ENCODE measurements at places on chromosomes 2 and 18. TPM values are rescaled to one million over a fixed set of nuclear protein-coding genes. Genes with fewer than 3 reads are reported as not detected.

- H3K4me3 ChIP-seq = no peak overlapping the region
- H3K27me3 ChIP-seq = no peaks in the 10 kb centered on the region
- DNase-seq = no peak
- no peak overlapping the region for H3K27ac ChIP-seq
Measured at GRCh38 chr2:70943205-70943871, 7.6 kb downstream of the ATP6V1B1 start.

DNA sequence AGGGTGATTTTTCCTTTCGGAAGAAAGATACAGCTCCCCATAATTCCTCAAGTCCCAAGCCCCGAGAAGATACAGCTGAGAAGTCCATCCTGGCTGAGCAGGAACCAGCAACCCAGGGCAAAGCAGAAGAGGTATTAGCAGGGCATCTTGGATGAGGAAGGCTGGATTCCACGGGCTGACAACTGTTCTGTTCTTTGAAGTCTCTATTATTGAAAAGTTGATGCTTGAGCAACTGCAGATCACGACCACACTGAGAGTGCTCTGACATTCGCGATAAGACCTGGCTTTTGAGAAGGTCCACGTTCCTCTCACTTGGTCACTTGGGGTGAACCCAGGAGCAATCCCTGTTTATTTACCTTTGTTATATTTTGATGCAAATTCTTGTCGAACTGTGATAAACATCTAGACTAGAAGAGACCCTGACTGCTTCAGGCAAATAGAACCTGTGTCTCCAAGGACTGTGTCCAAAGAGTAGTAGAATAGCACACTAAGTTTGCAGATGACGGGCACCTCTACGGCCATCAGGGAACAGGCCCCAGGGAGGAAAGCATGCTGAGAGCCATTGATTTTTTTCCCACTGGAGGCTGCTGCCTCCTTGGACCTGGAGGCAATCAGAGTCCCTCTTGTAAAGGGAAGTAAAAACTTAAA is 133.1 kb downstream of the ARL4C start:
- H3K36me3 ChIP-seq = no peaks in the 10 kb centered on the region
- H3K4me3 ChIP-seq = no peak overlapping the region
- no peak for DNase-seq
- peaks cover 64% of the 10 kb centered on the region for H3K4me1 ChIP-seq

DNA sequence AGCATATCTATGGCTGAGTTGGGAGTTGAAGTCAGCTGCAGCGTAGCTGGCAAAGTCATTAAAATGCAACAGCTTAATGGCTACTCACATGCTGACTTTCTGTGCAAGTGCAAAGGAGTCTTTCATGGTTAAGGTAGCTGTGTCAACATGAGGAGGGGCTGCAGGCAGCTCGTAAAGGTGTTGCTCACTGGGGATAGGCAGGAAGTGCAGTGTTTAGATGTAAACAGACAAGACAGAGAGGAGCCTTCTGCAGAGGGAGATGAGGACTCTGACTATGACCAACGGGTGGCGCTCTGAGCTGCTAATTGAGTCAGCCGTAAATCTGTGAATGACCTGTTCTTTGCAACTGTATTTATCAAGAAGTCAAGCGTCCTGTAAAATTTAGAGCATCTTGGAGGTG is 22.3 kb upstream of the CAVIN2 start:
- no peak overlapping the region for H3K27ac ChIP-seq
- peaks cover 7% of the 10 kb centered on the region for H3K4me1 ChIP-seq
- no peaks in the 10 kb centered on the region for H3K36me3 ChIP-seq
- DNase-seq = no peak
- H3K27me3 ChIP-seq = no peaks in the 10 kb centered on the region
- no peak overlapping the region for H3K4me3 ChIP-seq

DNA sequence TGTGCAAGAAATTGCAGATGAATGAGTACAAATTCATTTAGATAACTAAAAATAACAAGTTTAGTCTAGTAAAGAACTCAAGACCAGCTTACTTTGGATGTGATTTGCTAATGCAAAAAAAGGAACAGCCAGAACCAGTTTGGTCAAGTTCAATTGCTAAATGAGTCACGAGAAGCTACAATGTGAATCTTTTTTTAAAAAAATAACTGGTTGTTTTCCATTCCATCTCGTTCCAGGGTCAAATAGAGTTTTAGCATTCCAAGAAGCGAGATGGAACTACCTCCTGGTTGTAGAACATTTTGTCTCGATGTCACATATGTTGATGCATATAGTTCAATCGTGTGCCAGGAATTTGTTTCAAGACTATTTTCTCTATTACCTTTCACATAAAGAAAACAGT is 65.0 kb upstream of the IKZF2 start:
- H3K4me3 ChIP-seq = no peak overlapping the region
- no peak overlapping the region for H3K27ac ChIP-seq
- H3K4me1 ChIP-seq = no peaks in the 10 kb centered on the region

GRCh38 chr2:66031236-66031635 is 403.7 kb upstream of the MEIS1 start:
- no peak overlapping the region for H3K4me3 ChIP-seq
- no peak for DNase-seq
- no peaks in the 10 kb centered on the region for H3K36me3 ChIP-seq
- H3K27me3 ChIP-seq = no peaks in the 10 kb centered on the region
- H3K4me1 ChIP-seq = no peaks in the 10 kb centered on the region
- H3K27ac ChIP-seq = no peak overlapping the region

- no peak overlapping the region for H3K27ac ChIP-seq
- no peaks in the 10 kb centered on the region for H3K36me3 ChIP-seq
- no peak for DNase-seq
- no peak overlapping the region for H3K4me3 ChIP-seq
Measured at GRCh38 chr18:3970929-3971328, 484.2 kb downstream of the DLGAP1 start.

Gene DSG3
- total RNA-seq = 0.03 TPM

Gene ATOH8
- 3.8 TPM for total RNA-seq

Gene KIF5C
- 1.6 TPM for total RNA-seq

Gene FHOD3
- 22.7 TPM for total RNA-seq

Data from Panc1 (cell line).